ENCODE measurements at places on chromosomes 1 and 21. TPM values are rescaled to one million over a fixed set of nuclear protein-coding genes. Genes with fewer than 3 reads are reported as not detected.

- no peak for DNase-seq
These were observed 16.4 kb upstream of the ATP1A4 start for GRCh38 chr1:160134791-160135572.

DNA sequence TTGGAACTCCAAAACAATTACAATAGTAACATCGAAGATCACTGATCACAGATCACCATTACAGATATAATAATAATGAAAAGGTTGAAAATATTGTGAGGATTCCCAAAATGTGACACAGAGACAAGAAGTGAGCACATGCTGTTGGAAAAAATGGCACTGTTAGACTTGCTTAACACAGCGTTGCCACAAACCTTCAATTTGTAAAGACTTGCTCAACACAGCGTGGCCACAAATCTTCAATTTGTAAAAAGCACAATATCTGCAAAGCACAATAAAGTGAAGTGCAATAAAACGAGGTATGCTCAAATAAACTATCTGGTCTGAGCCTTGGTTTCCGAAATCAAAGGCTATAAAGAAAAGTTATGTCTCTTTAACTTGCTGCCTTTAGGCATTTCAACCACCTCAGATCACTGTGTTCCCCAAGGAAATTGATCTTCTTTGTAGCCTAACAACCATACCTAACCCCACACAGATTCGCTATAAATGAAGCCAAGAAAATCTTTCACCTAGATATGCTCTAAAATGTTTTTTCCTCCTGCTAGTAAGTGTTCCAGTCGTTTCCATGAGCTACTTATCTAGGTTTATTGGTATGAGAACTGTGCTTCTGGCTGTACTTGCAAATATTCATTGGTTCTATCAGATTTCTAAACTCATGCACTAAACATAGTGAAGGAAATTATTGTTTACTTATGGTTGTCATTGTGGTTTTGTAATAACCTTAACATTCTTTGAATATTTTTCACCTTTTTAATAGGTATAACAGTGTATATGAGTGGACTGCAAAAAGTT is 13.1 kb upstream of the LPGAT1 start:
- DNase-seq: no peak

DNA sequence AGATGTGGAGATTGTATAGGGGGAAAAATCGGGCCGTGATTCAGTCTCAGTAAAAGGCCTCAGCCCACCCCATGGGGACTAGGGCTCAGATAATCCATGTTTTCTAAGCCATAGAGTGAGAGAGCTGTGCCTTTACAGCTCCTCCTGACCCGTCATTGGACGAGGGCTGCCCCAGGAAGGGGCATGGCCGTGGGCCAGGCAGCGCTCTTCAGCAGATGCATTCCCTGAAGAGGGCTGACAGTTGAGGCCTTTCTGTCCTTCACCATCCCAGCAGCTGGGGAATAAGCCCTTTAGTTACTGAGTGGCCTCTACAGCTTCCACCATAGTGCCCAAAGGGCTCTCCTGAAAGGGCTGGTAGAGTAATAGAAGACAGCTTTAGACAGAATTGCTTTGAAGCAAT is 57.2 kb downstream of the ST3GAL3 start:
- no peak for DNase-seq

DNA sequence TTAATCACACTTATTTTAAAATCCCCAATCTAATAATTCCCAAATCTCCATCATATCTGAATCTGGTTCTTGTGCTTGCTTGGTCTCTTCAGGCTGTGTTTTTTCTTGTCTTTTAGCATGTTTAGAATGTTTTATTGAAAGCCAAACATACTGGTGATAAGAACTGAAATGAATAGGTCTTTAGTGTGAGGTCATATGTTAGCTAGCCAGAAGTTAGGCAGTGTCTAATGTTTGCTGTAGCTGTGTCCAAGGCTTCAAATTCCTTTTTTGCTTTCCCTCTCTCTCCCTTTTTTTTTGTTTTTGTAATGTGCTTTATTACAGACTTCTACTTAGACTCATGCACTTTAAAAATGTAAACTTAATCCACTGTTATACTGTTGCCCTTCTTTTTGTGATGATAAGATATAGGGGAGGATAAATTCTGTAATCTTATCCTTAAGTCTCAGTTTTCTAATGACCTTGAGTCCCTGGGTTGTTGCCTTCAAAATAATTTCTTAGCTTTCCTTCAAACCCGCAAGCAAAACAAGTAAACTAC is 725.1 kb downstream of the BRINP3 start:
- no peak for DNase-seq

DNA sequence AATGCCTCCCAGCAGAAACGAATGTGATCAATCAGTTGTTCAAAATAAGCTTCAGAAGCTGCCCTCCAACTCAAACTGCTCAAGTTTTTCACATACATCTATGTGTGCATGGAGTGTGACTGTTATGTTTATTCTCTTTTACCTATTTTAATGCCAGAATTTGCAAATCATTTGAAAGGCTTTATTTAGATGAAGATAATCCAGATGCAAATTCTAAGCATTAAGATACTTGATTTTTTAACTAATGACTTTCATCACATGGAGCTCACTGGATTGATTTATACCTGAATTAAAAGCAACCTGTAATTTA is 69.5 kb downstream of the PLD5 start:
- DNase-seq: no peak

GRCh38 chr21:45590726-45591618 is 48.7 kb upstream of the SLC19A1 start:
- DNase-seq: no peak

DNA sequence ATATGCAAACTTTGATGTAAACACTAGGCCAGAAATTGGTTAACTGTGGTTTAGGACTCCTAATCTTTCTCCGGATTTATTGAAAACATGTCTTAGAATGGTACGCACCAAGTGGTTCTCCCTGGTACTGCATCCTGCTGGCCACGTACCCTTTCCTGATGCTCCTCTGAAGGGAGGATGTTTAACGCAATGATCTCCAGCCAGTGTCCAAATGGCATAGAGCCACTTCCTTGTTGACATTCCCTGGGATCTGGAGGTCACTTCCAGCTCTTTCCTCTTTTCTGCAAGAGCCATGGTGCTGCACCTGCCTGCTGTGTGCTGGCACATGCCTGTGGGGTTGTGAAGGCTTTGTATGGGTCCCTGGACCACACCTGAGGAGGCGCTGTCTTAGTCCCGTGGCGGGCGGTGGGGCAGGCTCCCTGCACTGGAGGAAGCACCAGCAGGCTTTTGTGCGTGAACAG is 53.9 kb downstream of the GALNT2 start:
- DNase-seq: no peak

GRCh38 chr1:31788825-31789256 is 24.7 kb upstream of the ADGRB2 start:
- DNase-seq: peak; percentile 46

Gene ATP5PO
- 389 TPM for total RNA-seq

Gene FAM177B
- not detected for total RNA-seq
